Cortex of kidney (tissue), 1 donor: ENCODE measurements at places on chromosomes 4 and X.

DNA sequence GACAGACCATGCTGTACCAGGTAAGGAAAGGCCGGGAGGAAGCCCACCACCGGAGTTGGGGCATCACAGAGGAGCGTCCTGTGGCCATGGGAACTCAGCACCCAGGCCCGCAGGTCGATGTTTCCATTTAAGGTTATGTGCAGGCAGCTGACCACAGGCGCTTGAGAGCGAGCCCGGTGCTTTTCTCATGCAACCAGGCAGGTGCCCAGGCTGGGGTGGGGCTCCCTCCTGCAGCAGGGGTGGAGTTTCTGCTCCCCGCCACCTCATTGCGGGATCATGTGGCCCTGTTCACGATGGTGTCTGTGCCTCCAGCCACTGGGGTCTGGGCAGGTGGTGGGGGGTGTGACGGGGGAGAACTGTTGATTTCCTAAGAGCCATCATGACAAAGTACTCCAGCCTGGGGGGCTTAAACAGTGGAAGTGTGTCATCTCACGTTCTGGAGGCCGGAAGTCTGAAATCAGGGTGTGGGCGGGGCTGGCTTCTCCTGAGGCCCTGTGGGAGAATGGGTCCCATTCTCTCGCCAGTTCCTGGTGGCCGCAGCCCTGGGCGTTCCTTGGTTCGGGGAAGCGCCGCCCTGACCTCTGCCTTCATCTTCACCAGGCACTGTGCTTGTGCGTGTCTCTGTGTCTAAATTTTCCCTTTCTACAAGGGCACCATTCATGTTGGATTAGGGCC, 60.9 kb downstream of the CPZ start:
- DNase-seq: no peak

DNA sequence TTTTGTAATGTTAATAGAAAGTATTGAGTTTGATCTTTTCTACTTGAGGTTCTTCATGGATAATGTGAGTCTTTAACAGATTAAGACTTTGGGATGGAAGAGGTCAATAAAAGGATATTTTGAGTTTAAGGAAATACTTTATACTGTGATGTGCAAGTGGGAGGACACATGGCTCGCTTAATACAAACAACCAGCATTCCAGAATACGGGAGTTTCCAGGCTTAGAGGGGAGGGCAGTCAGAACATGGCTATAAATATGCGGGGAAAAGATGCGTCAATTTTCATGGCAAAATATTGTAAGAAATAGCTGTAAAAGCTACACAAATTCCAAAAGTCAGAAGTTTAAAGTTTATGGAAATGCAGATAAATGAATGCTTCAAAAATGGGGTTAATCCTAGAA, 192.3 kb downstream of the AASDH start:
- DNase-seq: no peak

DNA sequence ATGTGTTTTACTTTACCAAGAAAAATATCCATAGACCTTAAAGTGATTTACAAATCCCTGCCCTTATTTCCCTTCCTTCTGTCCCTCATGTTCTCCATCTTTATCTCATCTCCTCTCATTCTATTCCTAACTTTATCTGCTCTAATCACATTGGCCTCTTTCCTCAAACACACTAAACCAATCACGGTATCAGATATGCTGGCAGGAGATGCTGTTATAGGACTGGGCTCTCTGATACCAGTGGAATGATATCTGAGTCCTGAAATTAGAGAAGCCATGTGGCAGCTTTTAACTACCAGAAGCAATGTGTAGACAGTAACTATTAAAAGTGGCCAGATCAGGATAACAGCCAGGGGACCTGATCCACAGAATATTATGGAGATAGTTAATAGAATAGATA, 49.9 kb upstream of the GIMD1 start:
- DNase-seq: no peak

DNA sequence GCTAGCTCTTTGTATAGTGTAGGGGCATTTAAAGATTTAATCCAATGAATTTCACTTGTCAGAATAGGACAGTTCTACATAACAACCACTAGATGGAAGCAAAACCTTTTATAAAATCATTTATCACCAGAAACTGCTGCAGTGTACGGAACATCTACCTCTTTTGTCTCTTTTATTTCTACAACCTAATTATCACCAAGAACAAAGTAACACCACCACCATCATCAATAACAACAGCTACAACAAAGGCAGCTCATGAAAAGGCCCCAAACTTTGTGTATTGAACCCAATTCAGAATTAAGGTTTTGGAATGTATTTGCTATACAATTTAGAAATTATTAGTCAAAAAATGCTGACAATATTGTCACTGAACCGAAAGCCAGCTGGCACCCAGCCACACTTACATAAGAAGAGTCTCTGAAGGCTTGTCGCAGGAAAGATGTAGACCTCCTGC, 260.9 kb upstream of the RPS6KA3 start:
- no peak for DNase-seq

- no peak for DNase-seq
These were observed 234.3 kb upstream of the HHIP start for GRCh38 chr4:144411700-144412099.

DNA sequence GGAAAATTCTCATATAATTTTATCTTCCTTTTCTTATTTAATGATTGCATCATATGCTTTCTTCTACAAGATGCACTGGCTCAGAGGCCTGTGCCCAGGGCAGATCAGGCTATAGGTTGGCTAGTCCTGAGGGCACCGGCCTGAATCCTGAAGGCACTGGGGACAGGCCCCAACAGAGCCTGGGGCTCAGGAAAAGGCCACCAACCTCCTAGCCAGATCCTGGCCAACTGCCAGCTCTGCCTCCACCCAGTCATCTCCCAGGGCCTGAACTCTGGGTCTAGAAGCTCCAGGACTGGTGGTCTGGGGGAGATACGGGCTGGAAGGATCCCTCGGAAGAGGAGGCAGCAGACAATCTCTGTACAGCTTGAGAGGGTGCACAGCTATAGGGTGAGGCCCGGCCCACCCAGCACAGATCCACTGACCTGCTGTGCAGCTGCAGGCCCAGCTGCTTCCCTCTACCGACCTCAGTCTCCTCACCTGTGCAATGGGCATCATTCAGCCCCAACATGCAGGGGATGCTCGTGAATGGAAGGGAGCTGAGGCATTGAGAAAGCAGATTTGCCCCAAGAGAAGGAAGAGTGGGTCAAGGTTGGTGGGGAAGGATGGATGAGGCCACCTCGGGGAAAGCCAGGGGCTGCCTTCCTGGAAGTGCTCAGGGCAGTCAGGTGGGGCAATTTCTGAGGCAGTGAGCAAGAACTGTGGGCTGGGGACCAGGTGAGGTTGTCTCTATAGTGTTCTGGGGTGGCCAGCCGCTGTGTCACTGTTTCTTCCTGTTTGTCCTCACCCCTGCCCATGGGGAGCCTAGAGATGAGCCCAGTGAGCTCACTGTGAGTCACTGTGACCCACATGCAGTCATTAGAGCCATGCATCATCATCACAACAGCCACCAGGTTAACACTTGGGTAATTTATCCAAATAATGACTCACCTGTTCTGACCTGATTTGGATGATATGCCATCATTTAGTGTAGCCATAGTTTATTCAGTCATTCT, 22.4 kb upstream of the XAGE2 start:
- no peak for DNase-seq

DNA sequence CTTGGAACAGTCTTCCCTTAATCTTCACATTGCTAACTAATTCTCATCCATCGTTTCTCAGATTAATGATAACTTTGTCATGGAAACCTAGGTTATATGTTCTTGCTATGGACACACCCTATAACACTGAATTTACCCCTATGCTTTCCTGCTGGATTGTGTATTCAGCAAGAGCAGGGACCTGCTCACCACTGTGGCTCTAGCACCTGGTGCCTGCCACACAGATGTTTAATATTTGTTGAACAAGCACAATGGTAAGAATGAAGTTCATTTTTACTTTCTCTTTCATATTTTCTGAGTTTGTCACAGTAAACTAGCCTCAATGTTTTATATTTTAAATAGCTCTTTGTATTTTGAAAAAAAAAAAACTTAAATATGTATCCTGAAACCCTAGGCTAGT, 734.0 kb upstream of the DIAPH2 start:
- DNase-seq: no peak

DNA sequence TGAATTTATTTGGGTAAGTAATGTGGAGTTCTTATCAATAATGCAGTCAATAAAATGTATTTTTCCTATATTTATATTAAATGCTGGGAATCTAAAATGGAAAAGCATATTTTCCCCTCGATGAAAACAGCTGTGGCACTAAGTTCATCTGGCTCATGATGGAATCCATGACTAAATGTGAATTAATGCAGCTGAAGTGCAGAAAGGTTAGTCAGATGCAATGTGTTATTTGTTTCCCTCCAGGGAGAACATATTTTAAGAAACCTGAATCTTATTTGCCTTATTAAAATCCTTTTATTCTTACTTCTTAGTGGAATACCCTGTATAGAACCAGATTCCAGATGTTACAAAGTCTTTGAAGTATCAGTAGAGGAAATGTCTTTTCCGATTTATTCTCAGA, 247.9 kb downstream of the ARHGAP24 start:
- DNase-seq: no peak

GRCh38 chr4:163332526-163333406, at the start of gene NPY1R:
TSS of gene NPY1R (minus strand) at chr4:163332596. CDS start at chr4:163326554, 6,042 bp downstream.
- DNase-seq: no peak

DNA sequence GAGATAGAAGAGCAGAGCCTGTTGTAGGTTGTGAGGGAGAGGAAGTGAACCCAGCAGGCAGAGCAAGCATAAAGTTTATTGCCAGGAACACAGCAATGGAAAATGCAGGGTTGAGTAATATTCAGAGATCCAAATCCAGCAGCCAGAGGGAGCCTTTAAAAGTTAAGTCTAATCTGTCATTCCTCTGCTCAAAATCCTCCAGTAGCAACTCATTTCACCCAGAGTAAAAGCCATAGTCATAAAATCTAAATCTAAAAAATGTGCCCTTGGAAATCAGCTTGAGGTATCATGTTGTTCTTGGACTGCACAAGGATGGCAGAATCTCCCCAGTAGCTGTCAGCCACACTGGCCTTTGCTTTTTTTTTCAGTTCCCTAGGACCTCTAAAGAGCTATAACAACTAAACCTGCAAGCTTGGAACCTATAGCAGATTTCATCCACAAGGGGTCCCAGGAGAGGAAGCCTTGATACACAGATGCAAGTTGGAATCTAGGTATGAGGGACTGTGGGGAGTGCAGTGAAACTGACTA, 62.9 kb upstream of the FRAS1 start:
- DNase-seq: no peak
